ENCODE measurements at places on chromosomes 1 and 21.

DNA sequence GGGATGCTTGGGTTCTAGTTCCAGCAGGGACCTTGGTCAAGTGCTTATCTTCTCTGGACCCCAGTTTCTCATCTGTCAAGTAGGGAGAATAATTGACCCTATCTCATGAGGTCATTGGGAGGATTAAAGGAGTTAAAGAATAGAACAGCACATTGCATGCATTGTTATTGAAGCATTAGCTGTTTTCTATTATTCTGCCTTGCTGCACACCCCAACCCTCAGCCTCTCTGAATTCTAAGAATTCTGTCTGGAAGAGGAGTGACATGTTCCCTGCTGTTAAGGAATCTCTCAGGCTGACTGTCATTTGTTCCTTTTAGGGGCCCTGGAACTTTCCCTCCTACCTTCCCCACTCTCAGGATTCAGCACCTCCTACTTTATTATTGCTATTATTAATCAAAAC, 73.9 kb downstream of the NENF start:
- DNase-seq, result no peak

- no peak for DNase-seq
Measured at GRCh38 chr1:202805886-202806844, 2.1 kb downstream of the KDM5B start.

- DNase-seq, result no peak
Measured at GRCh38 chr1:81664341-81664740, 136.4 kb upstream of the ADGRL2 start.

DNA sequence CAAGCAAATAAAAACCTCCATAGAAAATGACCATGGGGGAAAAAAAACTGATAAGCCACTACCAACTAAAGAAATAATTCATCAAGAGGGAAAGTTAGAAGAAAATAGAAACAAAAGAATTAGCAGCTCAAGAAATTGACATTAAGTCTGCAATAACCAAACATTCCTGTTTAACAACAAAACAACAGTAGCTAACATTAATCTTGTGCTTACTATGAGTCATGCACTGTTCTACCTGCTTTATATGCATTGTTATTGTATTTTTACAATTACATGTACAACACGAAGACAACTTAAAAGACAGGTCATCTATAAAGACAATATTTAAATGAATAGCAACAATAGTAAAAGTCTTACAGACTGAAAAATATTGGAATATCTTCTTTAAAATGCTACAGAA, 34.4 kb upstream of the LRRC7 start:
- no peak for DNase-seq

GRCh38 chr1:90400131-90400530, 317.0 kb downstream of the BARHL2 start:
- DNase-seq, result no peak

All from cerebellum (tissue), 4 donors.